ENCODE measurements at places on chromosomes 7 and 10. TPM values are rescaled to one million over a fixed set of nuclear protein-coding genes. Genes with fewer than 3 reads are reported as not detected.

The CFAP69 gene
- total RNA-seq = 4.4 TPM

The CRYGN gene
- not detected for total RNA-seq

The PAX4 gene
- not detected for total RNA-seq

The KMT2C gene
- 53.7 TPM for total RNA-seq

The SPDYE3 gene
- total RNA-seq = not detected

The KCNH2 gene
- total RNA-seq = not detected

The SFTPA1 gene
- not detected for total RNA-seq

The TMEM176B gene
- total RNA-seq = not detected

The LRRC18 gene
- total RNA-seq = not detected

The SH2D4B gene
- total RNA-seq = not detected

The KCNMA1 gene
- 0.82 TPM for total RNA-seq

The JCAD gene
- 79.7 TPM for total RNA-seq

The HOXA7 gene
- total RNA-seq = 15.6 TPM

The CDH23 gene
- total RNA-seq = not detected

The C10orf71 gene
- total RNA-seq = not detected

The COPS6 gene
- 168 TPM for total RNA-seq

The NKX1-2 gene
- total RNA-seq = not detected

The SLC18A3 gene
- total RNA-seq = not detected

The ABCA13 gene
- 0.09 TPM for total RNA-seq

The CYREN gene
- 30.8 TPM for total RNA-seq

The LRMDA gene
- 5.1 TPM for total RNA-seq

The DUSP5 gene
- 12.6 TPM for total RNA-seq

The C10orf90 gene
- not detected for total RNA-seq

The ANKRD61 gene
- total RNA-seq = 0.35 TPM

The STEAP1B gene
- total RNA-seq = 55.4 TPM

The PALD1 gene
- total RNA-seq = 73.3 TPM

The ZP3 gene
- total RNA-seq = 0.32 TPM

The OR13A1 gene
- not detected for total RNA-seq

The SHLD2 gene
- 22.4 TPM for total RNA-seq

The CALML3 gene
- not detected for total RNA-seq

The GPR15LG gene
- not detected for total RNA-seq

The SND1 gene
- 249 TPM for total RNA-seq

The DNAJB12 gene
- 45.2 TPM for total RNA-seq

The ZNF365 gene
- total RNA-seq = 2.9 TPM

The UNC5B gene
- total RNA-seq = 2.5 TPM

The NUTM2E gene
- total RNA-seq = not detected

The SORCS1 gene
- total RNA-seq = not detected

The CPXM2 gene
- 0.42 TPM for total RNA-seq

The LBX1 gene
- not detected for total RNA-seq

The VIPR2 gene
- not detected for total RNA-seq

The TRPV5 gene
- total RNA-seq = not detected

The DNAH11 gene
- total RNA-seq = 0.69 TPM

The OPN1SW gene
- total RNA-seq = not detected

The COMTD1 gene
- total RNA-seq = 14.0 TPM

The FRA10AC1 gene
- total RNA-seq = 17.2 TPM

The CFAP46 gene
- 0.75 TPM for total RNA-seq

The C10orf105 gene
- not detected for total RNA-seq

The FAM221A gene
- total RNA-seq = 6.1 TPM

The RBP3 gene
- not detected for total RNA-seq

The TMEM176A gene
- not detected for total RNA-seq

The OPN4 gene
- not detected for total RNA-seq

The GPRIN2 gene
- not detected for total RNA-seq

The TAS2R3 gene
- 1.3 TPM for total RNA-seq

The TMEM270 gene
- total RNA-seq = not detected

Measured in endothelial cell of umbilical vein (primary cell).